Mesothelial cell of epicardium (in vitro differentiated cells): ENCODE measurements at places on chromosomes 11 and 22. TPM values are rescaled to one million over a fixed set of nuclear protein-coding genes. Genes with fewer than 3 reads are reported as not detected.
A peak's percentile ranks its signal among the peaks of the same experiment; 100 is the strongest.

Gene OR51A4
- not detected in 3 replicates for total RNA-seq

DNA sequence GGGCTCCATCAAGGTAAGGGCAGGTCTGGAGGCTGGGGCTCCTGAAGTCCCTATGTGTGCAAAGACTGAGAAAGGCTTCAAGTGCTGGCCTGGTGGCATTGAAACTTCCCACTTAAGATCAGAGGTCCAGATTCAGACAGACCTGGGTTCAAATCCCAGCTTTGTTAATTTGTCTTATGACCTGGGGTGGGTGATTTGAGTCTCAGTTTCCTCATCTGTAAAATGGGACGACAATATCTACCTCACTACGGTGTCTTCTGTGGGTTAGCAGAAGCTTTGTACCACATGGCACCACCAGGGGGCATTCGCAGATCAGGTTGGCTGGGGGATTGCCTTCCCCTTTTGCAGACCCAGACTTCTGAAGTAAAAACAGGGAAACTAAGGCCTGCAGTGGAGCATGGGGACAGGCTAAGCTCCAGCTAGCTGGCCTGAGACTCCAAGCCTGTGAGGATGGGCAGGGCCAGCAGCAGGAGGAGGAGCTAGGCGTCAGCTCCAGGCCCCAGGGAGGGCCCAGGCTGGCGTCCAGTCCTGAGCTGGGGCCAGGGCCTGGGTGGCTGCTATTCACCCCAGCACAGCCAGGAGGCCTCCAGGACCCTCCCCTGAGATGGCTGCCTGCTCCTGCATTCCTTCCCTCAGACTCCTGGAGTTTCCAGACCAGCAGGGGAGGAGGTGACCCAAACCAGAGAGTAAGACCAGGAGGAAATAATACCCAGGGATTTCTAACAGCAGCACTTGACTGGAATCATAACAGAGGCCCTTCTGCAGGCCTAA lies 1.5 kb downstream of the CASTOR1 start:
- peak overlapping the region; percentile 70 for H3K4me3 ChIP-seq
- H3K27ac ChIP-seq = peak overlapping the region; percentile 84
- H3K36me3 ChIP-seq = peaks cover 4% of the 10 kb centered on the region

Gene IFITM10
- total RNA-seq = 2.2 to 2.8 TPM (median 2.7 TPM) in 3 replicates

GRCh38 chr11:67411785-67412152 lies 3.7 kb upstream of the CARNS1 start:
- no peak overlapping the region for H3K4me3 ChIP-seq
- H3K27ac ChIP-seq = no peak overlapping the region
- no peaks in the 10 kb centered on the region for H3K36me3 ChIP-seq
- H3K27me3 ChIP-seq = peaks cover 58% of the 10 kb centered on the region
- H3K4me1 ChIP-seq = peaks cover 18% of the 10 kb centered on the region

Gene OR9I1
- total RNA-seq = not detected in 3 replicates

Gene CASP12
- not detected in 3 replicates for total RNA-seq

- H3K4me3 ChIP-seq = no peak overlapping the region
- DNase-seq = no peak
- no peaks in the 10 kb centered on the region for H3K36me3 ChIP-seq
- no peak overlapping the region for H3K27ac ChIP-seq
Observed at GRCh38 chr11:123404676-123405075, 25.4 kb upstream of the GRAMD1B start.

- DNase-seq = no peak
- peaks cover 5% of the 10 kb centered on the region for H3K4me1 ChIP-seq
- no peak within 1 kb of the TSS for H3K4me3 ChIP-seq
- H3K27me3 ChIP-seq = peaks cover 68% of the 10 kb centered on the region
- no peaks in the 10 kb centered on the region for H3K36me3 ChIP-seq
Observed at GRCh38 chr11:3218483-3219280, at the start of gene MRGPRG. Gene MRGPRG (minus strand): TSS chr11:3218813. CDS start chr11:3218813, 0 bp downstream.

DNA sequence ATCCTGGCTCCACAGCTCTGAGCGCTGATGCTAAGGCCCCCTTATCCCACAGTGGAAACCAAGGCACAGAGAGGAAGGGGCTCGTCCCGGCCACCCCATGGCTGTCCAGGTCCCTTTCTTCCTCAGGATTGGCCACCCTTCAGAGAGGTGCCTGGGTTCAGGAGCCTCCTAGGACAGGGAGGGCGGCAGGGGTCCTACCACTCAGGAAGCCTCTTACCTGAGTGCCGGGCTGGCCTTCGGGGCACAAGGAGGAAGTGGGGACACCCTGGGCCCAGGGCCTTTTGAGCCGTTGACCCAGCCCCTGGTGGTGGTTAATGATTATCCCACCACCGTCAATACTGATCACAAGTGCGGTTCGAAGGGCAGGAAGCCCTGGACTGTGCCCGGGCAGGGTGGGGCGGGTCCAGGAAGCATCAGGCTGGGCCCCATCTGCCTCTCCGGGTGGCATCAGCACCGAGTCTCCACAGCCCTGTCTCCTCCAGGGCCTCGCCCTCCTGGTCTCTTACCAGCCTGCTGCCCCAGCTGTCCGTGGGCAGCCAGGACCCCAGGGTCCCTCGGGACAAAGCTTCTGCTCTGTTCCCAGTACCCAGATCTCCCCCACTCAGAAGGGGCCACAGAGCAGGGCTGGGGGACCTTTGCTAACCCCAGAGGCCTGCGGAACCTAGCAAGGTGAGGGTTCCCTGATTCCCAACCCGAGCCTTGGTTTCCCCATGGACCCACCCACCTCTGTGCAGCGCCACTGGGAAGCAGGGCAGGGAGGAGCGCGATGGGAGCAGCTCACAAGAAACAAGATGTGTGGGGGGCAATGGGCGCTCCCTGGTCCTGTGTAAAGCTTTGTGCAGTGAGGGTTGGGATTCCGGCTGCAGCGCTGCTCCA lies 15.0 kb upstream of the EHD1 start:
- no peaks in the 10 kb centered on the region for H3K27me3 ChIP-seq
- H3K4me1 ChIP-seq = peaks cover 6% of the 10 kb centered on the region
- DNase-seq = no peak
- no peak overlapping the region for H3K27ac ChIP-seq

Gene PHOX2A
- not detected in 3 replicates for total RNA-seq

Gene MYOD1
- not detected in 3 replicates for total RNA-seq

DNA sequence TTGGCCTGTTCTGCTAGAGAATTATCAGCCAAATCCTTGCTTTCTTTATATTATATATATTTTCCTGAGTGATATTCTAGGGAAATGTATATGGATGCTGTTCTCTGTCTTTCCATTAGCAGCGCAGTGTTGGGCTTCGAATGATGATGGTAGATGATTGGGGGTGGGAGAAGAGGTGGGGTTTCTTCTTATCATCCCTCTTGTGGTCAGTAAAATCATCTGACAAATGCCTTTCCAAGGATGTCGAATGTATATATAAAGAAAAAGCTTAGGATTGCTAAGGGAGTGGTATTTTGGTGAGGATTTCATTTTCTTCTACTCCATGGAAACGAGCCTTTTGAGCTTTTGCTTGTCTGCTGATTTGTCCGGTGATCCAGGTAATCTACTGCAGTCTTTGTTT lies 48.9 kb downstream of the ARHGEF12 start:
- H3K27ac ChIP-seq = peak overlapping the region; percentile 35
- peaks cover 30% of the 10 kb centered on the region for H3K4me1 ChIP-seq
- DNase-seq = no peak
- no peaks in the 10 kb centered on the region for H3K27me3 ChIP-seq

DNA sequence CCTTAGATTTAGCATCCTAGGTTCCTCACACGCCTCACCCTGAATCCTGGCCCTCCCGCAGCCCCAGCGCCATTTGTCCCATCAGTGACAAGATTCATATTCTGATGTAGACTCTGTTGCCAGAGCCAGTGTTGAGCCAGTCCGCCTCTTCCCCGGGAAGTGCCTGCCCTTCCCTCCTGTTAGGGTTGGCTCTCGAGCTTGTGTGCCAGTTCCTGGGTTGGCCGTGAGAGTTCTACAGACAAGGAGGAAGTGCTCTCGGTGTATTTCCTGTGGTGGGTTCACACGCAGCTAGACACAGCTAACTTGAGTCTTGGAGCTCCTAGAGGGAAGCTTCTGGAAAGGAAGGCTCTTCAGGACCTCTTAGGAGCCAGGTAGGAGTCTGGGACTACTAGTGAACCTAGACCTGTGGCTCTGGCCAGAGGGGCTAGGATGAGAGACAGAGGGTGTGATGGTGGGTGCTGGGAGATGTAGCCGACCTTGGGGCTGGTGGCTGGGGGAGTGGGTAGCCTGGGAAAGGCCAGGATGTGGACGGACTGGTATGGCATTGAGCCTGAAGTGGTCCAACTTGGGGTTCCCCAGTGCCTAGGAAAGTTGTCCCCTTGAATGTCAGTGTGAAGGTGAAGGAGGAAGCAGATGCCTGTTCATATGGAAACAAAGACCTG lies at the start of gene IL18BP:
Gene IL18BP (plus strand): TSS at position 261 of the 662 bp plus-strand sequence. CDS start 1,076 bp downstream, outside the sequence.
- peak within 1 kb of the TSS; percentile 40 for H3K27ac ChIP-seq
- H3K4me3 ChIP-seq = no peak within 1 kb of the TSS
- H3K4me1 ChIP-seq = peaks cover 15% of the 10 kb centered on the region
- H3K36me3 ChIP-seq = peaks cover 8% of the 10 kb centered on the region
- DNase-seq = no peak

DNA sequence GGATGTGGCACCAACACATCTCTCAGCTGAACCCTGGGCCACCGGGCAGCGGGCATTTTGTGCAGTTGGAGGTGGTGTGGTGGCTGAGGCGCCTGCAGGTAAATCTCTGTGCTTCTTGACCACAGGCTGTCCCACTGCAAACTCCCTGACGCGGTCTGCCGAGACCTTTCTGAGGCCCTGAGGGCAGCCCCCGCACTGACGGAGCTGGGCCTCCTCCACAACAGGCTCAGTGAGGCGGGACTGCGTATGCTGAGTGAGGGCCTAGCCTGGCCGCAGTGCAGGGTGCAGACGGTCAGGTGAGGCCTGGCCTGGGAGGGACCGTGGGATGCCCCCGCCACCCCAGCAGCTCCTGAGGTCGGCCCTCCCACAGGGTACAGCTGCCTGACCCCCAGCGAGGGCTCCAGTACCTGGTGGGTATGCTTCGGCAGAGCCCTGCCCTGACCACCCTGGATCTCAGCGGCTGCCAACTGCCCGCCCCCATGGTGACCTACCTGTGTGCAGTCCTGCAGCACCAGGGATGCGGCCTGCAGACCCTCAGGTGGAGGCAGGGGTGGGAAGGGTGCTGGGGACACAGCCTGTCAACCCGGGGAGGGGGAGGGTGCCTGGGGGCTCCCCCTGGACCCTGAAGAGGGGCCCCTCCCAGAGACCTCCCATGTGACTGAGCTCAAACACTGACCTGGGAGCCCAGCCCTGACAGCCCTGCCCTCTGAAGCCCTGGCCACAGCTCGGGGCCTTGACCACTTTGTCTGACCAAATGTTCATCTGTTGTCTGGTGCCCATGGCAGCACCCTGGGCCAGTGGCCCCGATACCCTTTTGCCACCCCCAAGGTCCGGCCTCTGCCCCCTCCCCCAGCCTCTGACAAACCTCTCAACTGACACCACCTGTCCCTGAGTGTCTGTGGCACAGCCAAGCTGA lies 4.6 kb upstream of the PGGHG start:
- no peak for DNase-seq
- H3K36me3 ChIP-seq = no peaks in the 10 kb centered on the region
- no peak overlapping the region for H3K4me3 ChIP-seq
- peaks cover 16% of the 10 kb centered on the region for H3K4me1 ChIP-seq

Gene GGTLC2
- total RNA-seq = 0.31 TPM in 1 of 3 replicates, not detected in the others

Gene NXPE1
- not detected in 3 replicates for total RNA-seq

Gene PGA5
- total RNA-seq = not detected in 3 replicates

Gene SEPTIN3
- total RNA-seq = 8.8 to 9.0 TPM (median 9.0 TPM) in 3 replicates

- no peak overlapping the region for H3K4me3 ChIP-seq
- no peak overlapping the region for H3K27ac ChIP-seq
- H3K36me3 ChIP-seq = no peaks in the 10 kb centered on the region
- DNase-seq = no peak
- H3K27me3 ChIP-seq = peaks cover 50% of the 10 kb centered on the region
- no peaks in the 10 kb centered on the region for H3K4me1 ChIP-seq
Observed at GRCh38 chr11:130947481-130947880, 31.2 kb upstream of the SNX19 start.

DNA sequence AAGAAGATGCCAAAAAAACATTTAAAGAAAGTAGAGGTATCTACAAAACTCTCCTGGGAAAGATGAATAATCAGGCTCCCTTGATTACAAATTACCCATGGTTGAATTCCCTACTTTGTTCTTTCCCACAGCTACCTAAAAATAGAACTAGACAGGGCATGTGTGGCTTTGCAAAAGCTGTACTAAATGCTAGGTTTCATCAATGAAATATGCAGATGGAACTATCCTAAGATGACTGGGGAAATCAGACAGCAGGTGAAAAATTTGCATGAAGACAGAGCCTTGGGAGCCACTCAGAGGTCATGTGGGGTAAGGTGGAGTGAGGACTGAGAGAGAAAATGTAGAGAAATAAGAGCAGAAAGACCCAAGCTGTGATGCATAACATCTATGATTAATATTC lies 14.7 kb downstream of the LAYN start:
- no peak overlapping the region for H3K27ac ChIP-seq
- H3K4me1 ChIP-seq = peaks cover 6% of the 10 kb centered on the region
- no peak for DNase-seq
- H3K27me3 ChIP-seq = peaks cover 9% of the 10 kb centered on the region
- H3K36me3 ChIP-seq = peaks cover 26% of the 10 kb centered on the region

DNA sequence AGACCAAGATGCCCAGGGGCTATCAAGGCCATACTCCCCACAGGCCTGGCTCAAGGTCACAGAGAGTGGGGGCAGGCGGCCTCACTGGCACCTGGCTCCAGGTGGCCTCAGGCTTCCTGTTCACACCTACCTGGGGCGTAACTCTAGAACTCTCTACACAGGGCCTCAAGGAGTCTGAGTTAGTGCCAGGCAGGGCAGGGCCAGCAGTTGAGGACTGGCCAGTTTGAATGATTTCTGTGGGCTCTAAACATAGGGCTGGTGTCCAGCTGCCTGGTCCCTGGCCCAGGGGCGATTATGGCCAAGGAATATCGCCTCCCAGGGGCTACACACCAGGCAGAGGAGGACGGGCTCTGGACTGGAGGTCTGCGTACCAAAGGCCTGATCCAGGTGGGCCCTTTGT lies 79.2 kb downstream of the WNT7B start:
- H3K27me3 ChIP-seq = no peaks in the 10 kb centered on the region
- no peak overlapping the region for H3K4me3 ChIP-seq
- H3K27ac ChIP-seq = peak overlapping the region; percentile 75
- H3K4me1 ChIP-seq = peaks cover 18% of the 10 kb centered on the region
- no peaks in the 10 kb centered on the region for H3K36me3 ChIP-seq

GRCh38 chr11:6747097-6747668 lies 24.6 kb downstream of the OR2AG2 start:
- no peak overlapping the region for H3K27ac ChIP-seq
- H3K4me3 ChIP-seq = no peak overlapping the region
- no peaks in the 10 kb centered on the region for H3K36me3 ChIP-seq
- no peak for DNase-seq
- no peaks in the 10 kb centered on the region for H3K4me1 ChIP-seq

Gene RAD9A
- total RNA-seq = 44.7 to 48.8 TPM (median 48.7 TPM) in 3 replicates

Gene OR5B21
- total RNA-seq = not detected in 3 replicates

- H3K27me3 ChIP-seq = no peaks in the 10 kb centered on the region
- H3K4me3 ChIP-seq = no peak within 1 kb of the TSS
- H3K4me1 ChIP-seq = no peaks in the 10 kb centered on the region
- H3K36me3 ChIP-seq = no peaks in the 10 kb centered on the region
Observed at GRCh38 chr22:24005201-24005600, at the start of gene GSTT4. Gene GSTT4 (minus strand): TSS chr22:24005453. CDS start chr22:24005356, 97 bp downstream.

DNA sequence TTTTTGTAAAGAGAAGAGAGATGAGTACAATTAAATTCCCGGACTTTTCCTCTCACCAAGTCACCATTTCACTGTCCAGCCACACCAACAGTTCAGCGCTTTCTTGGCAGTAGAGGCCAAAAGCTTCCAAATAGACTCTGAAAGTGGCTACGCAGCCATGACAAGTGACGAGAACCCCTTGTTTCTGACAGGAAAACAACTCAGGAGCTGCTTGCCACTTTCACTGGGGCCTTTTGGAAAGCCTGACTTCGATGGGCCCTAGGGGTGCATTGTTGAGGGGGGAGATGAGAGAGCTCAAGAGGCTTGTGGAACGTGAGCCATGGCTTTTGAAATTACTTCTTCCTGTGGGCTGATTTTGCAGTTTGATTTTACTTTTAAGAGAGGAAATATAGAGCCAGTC lies 422.1 kb upstream of the FAT3 start:
- H3K36me3 ChIP-seq = no peaks in the 10 kb centered on the region
- H3K27me3 ChIP-seq = no peaks in the 10 kb centered on the region
- no peak overlapping the region for H3K27ac ChIP-seq
- peaks cover 30% of the 10 kb centered on the region for H3K4me1 ChIP-seq
- DNase-seq = no peak
